ENCODE measurements at places on chromosomes 12 and 14.

DNA sequence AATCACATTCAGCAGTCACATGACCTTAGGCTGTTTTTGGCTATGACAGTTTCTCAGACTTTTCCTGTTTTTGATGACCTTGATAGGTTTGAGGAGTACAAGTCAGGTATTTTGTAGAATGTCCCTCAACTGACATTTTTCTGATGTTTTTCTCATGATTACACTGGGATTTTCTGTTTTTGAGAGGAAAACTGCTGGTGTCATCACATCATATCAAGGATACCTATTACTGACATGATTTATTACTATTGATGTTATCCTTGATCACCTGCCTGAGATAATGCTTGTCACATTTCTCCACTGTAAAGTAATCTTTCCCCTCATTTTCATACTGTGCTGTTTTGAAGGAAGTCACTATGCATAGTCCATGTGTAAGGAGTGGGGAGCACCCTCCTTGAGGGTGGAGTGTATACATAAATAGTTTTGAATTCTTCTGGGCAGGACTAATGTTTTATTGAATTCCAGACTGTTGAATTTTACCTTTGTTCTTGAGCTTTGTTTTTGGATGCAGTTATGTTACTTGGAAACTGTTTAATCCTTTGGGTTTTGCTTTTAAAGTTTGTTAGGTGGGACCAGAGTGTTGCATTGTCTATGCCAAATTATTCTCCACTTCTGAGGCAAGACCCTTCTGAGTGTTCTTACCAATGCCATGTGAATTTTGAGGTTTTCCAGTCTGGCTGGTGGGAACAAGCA is 444.5 kb upstream of the FAR2 start:
- no peak for DNase-seq

DNA sequence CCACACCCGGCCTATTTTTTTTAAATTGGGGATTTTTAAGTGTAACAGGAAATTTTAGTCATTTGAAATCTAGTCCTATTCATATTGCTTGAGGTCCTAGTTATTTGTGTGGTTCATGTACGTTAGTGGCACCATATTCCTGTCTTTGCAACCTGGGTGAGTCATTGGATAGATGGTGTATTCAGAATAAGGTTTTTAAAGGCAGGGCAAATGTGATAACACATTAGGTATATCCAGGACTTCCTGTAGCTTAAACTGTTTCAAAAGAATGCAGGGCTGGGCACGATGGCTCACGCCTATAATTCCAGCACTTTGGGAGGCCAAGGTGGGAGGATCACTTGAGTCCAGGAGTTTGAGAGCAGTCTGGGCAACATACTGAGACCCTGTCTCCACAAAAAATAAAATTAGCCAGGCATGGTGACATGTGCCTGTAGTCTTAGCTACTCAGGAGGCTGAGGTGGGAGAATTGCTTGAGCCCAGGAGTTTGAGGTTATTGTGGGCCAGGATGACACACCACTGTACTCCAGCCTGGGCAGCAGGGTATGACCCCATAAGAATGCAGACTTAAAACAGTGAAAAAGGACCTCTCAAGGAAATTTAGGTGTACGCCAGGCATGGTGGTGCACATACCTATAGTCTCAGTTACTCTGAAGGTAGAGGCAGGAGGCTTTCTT is 8.1 kb downstream of the ATP6V0A2 start:
- no peak for DNase-seq

DNA sequence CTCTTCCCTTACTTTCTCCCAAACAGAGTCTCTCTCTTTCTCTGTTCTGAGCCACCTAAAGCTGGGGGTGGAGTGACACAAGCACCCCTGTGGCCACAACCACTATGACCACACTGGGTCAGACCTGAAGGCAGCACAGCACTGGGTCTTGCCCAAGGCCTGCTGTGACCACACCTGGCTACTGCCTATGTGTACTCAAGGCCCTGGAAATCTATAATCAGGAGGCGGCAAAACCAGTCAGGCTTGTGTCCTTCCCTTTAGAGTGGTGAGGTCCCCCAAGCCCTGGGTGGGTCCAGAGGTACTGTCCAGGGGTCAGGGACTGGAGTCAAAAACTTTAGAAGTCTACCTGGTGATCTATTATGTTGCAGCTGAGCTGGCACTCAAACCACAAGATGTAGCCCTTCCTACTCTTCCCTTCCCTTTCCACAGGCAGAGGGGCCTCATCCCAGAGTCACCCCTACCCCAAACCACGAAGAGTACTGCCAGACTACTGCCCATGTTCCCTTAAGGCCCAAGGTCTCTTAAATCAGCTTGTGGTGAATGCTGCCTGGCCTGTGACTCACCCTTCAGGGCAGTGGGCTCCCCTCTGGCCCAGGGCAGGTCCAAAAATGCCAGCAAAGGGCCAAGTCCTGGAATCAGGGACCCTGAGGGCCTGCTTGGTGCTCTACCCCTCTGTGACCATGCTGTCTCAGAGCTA is 179.8 kb upstream of the DYRK2 start:
- no peak for DNase-seq

- DNase-seq, result no peak
Observed at GRCh38 chr12:54443446-54443845, 24.4 kb upstream of the ITGA5 start.

DNA sequence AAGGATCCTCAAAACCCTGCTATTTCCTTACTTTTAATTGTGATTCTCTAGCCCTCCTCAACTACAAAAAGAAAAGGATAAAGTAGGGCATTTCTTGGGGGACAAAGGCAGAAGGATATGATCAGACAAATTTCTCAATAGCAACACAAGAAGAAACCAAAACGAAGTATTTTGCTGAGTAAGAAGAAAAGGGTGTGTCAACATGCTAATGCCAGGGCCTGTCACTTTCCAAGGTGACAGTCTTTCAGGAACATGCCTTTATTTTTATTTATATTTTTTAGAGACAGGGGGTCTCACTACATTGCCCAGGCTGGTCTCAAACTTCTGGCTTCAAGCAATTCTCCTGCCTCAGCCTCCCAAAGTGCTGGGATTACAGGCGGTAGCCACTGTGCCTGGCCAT is 39.8 kb downstream of the CBX5 start:
- no peak for DNase-seq

GRCh38 chr12:2853626-2854025 is 3.2 kb downstream of the TEX52 start:
- peak; percentile 69 for DNase-seq

DNA sequence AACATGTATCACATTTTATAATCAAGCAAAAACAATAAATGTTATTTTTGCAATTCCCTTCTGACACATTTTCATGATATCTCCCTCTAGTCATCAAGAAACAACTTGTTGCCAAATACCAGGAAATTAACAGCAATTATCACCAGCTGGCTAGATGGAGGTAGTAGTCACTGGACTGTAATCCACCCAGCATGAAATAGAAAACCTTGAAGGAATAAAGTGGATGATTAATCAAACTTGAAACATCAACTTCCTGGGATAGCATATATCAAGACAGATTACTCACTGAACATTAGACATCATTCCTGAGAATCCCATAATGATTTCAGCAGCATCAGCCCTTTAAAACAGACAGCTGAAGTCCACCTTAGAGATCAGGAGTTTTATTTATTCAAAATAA is 259.0 kb downstream of the CCDC59 start:
- no peak for DNase-seq

- no peak for DNase-seq
Observed at GRCh38 chr14:76962303-76962660, 66.2 kb downstream of the IRF2BPL start.

DNA sequence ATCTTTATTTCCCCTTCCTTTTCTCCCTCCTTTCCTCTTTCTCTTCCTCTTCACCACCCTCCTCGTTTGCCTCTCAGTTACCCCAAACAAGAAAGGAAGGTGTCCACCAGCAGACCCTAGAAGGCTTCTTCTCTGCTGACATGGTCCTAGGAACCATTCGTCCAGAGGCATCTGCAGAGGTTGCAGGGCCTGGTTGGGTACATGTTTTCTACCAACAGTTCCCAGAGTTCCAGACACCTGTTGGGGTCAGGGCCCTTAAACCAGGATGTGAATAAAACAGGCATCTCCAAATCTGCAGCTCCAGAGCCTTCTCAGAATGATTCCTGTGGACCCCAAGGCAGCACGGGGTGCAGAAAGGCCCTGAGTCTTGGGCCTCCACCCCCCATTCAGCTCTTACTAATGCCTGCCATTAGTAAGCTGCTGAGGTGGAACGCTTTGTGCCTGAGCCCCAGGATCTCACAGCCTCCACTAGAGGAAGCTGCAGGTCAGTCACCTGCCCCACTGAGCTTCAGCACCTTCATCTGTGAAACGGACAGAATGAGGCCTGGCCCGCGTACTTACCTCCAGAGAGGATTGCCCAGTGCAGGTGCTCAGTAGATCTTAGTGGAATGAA is 130.4 kb downstream of the DICER1 start:
- no peak for DNase-seq

DNA sequence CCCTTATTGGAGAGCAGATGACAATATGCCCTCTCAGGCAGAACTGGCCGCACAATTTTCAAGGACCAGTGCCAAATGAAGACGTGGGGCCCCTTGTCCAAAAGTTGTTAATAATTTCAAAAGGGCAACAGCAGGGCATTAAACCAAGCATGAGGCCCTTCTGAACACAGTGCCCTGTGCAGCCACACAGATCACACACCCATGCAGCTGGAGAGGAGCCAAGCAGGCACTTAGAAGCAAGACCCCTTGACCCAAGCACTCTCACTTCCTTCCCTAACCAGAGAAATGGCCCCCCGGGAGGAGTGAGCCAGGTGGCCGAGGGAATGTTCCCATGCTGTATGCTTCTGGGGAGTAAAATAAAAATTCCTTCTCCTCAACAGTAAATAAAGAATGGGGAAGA is 114.0 kb upstream of the TMPO start:
- no peak for DNase-seq

DNA sequence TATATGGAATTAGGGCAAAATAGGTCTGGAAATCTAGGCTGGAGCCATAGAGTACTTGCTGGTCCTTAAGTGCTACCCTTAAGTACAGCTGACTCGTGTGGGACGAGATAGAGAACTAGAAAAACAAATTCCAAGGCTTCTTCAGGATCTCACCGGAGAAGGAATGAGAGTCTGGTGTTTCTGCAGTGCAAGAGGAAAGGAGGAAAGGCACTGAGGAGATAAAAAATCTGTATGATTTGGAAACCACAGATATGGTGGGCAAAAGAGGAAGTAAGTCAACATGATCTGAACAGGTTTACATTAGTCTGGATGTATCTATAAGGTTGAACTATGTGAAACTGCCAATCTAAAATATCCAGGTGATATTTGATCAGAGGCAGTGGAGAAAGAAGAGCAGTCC is 134.4 kb upstream of the SOX5 start:
- no peak for DNase-seq

DNA sequence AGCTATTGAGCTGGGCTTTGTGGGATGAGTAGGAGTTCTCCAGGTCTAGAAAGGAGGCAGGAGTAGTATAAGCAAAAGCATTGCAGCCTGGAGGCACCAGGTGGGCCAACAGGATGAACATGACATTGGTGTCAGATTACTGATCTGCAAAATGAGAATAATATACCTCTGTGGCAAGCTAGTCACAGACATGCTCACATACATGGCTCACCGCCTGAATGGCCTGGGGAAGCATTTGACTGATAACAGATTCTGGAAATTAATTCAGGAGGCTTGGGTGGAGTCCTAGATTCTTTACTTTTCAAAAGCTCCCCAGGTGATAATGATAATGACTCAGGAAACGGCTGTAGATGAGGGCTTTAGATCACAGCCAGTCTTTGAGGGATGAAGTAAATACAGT is 709 bp downstream of the TCL1B start:
- no peak for DNase-seq

DNA sequence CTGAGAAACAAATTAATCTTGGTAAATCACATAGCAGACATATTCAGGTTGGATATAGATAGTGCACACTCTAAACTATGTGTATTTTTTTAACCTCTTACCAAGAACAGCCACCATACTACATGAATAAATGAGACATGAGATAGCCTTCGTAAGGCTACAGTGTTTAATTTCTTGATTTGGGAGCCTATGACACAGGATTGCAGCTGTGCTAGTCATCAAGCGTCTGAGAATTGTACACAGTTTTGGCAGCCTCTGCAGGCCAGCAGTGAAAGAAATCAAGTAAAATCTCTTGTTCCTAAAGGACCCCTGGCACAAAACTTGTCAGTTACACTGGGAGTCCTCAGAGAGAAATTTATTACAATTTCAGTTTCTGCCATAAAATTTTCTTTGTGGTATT is 236.1 kb downstream of the C12orf50 start:
- no peak for DNase-seq

- DNase-seq, result no peak
Observed at GRCh38 chr12:110931315-110931728, 10.9 kb upstream of the MYL2 start.

All from tibial nerve (tissue), 4 donors.